NCI-H1092 (cell line): ENCODE measurements at places on chromosomes 3 and 15.

- no peak for DNase-seq
These were observed 226.9 kb downstream of the ADAMTS9 start for GRCh38 chr3:64460877-64461276.

GRCh38 chr15:44695294-44695693 lies 15.8 kb downstream of the PATL2 start:
- no peak for DNase-seq

GRCh38 chr15:45763170-45763869 lies 128.5 kb downstream of the SQOR start:
- no peak for DNase-seq

- DNase-seq, result no peak
These were observed 6.5 kb upstream of the CILP start for GRCh38 chr15:65217526-65218482.

GRCh38 chr15:74664028-74664616 lies 31.7 kb downstream of the EDC3 start:
- no peak for DNase-seq

GRCh38 chr15:31327669-31328427 lies 1.2 kb downstream of the KLF13 start:
- no peak for DNase-seq

DNA sequence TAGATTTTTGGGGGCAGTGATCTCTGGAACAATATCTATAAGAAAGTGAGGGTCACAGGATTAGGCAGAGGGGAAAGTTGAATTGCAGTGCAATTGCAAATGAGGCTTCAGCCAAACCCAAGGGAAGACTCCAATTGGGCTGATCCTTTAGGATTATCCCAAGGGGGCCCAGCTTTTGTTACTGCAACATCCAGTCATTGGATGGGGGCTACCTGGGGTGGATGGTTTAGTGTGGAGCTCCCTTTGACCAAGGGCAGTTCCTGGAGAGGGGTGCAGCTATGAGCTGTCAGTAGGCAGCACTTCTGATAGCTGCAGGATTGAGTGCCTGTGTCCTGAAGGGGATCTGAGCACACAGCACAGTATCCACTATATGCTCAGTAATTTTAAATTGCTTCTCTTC lies 355.2 kb upstream of the AZI2 start:
- DNase-seq, result no peak

DNA sequence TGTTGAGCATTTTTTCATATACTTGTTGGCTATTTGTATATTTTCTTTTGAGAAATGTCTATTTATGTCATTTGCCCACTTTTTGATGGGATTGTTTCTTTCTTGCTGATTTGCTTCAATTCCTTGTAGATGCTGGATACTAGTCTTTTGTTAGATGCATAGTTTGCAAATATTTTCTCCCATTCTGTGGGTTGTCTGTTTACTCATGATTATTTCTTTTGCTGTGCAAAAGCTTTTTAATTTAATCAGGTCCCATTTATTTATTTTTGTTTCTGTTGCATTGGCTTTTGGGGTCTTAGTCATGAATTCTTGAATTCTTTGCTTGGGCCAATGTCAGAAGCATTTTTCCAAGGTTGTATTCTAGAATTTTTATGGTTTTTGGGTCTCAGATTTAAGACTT lies 251.7 kb downstream of the WNT5A start:
- DNase-seq, result no peak

GRCh38 chr3:101171681-101172191 lies 148.6 kb downstream of the IMPG2 start:
- no peak for DNase-seq

DNA sequence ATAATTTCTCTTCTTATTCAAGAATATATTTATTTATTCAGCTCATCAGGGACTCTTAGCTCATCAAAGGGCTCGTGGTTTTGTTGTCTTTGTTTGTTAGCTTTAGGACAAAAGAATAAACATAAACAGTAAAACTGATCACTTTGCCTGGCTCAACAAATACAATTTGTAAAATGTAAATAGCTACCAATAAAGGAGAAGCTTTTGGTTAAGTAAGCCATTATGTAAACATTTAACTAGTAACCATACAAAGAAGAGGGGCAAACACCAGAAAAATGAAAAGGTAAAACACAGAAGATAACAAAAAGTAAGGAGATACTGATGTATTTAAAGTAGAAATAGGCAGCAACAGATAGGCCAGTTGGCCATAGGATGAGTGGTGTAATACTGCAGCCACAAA lies 761.7 kb downstream of the ROBO1 start:
- no peak for DNase-seq

GRCh38 chr3:195200010-195200822 lies 70.7 kb downstream of the XXYLT1 start:
- no peak for DNase-seq

GRCh38 chr3:168709073-168709472 lies 613.3 kb upstream of the GOLIM4 start:
- peak; percentile 34 for DNase-seq

DNA sequence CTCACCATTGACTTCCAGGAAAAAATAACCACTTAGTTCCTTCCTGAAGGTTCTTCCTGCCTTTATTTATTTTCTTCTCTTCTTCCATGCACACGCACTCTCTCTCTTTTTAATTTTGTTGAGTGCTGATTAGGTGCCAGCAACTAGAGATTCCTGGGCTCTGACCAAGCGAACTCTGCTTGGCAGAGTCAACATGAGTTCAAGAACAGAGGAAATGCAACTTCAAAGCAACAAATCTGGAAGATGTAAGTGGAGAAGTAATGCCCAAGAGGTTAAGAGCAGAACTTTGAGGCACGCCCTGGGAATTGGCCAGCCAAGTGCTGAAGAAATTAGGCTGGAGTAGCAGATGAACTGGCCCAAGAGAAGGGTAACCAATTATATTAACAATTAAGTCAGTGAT lies 8.5 kb downstream of the ERC2 start:
- DNase-seq, result no peak

- no peak for DNase-seq
These were observed 3.4 kb downstream of the RAB5A start for GRCh38 chr3:19950316-19950715.

DNA sequence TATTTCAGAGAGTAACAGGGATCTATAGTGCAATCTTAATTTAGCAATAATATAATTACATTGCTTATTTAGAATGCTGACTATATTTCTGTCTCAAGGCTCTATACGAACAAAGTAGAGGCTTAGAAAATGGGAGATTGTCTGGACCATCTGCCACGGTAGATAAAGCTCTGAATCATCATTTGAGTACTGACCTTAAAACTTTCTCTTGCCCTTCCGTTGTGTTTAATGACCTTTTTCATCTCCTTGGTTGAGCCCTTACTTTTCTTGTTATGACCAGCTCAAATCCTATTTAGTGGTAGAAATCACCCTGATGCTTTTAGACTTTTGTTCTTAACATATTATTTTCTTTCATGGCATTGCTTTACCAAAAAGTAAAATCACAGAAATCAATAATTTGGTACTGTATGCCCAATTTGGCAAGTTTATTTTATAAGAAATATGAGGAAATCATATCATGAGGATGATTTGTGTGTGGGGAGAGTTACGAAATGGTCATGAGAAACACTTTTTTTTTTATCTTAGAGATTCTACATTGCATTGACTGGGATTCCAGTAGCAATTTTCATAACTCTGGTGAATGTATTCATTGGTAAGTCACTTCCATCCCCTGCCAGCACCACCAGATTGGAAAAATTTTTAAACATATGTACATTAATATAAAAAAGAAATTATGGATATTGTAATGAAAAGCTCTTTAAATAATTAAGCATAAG lies 11.0 kb downstream of the NDUFB5 start:
- DNase-seq, result no peak

GRCh38 chr3:64138656-64139375 lies 86.5 kb downstream of the PRICKLE2 start:
- DNase-seq, result no peak

DNA sequence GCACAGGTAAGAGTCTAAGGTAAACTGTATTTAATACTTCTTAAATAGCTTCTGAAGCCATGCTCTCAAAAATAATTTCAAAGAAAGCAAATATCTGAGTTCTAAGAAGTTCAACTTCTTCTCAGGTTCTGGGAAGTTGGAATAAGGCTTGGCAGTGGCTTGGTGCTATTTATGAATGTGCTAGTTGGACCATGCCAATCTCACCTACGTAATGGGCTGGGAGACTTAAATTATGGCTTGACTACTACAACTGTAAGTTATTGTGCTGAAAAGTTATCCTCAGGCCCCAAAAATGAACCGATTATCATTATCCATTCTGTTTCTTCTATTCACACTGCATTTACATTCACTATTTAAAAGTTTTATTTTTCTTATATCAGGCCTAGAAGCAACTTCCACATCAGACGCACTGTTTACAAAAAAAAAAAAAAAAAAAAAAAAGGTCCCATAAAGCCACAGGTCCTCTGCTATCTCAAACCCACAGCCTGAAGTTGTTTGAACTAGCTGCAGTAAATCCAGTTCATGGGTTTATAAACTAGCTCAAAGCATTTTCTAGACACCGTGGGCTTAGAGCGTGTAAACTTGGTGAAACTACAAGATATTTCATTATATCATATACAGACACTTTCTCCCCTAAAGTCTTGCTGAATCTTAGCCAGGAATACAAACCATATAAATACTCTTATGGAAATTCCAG lies 3.4 kb downstream of the LRIG1 start:
- DNase-seq, result no peak

DNA sequence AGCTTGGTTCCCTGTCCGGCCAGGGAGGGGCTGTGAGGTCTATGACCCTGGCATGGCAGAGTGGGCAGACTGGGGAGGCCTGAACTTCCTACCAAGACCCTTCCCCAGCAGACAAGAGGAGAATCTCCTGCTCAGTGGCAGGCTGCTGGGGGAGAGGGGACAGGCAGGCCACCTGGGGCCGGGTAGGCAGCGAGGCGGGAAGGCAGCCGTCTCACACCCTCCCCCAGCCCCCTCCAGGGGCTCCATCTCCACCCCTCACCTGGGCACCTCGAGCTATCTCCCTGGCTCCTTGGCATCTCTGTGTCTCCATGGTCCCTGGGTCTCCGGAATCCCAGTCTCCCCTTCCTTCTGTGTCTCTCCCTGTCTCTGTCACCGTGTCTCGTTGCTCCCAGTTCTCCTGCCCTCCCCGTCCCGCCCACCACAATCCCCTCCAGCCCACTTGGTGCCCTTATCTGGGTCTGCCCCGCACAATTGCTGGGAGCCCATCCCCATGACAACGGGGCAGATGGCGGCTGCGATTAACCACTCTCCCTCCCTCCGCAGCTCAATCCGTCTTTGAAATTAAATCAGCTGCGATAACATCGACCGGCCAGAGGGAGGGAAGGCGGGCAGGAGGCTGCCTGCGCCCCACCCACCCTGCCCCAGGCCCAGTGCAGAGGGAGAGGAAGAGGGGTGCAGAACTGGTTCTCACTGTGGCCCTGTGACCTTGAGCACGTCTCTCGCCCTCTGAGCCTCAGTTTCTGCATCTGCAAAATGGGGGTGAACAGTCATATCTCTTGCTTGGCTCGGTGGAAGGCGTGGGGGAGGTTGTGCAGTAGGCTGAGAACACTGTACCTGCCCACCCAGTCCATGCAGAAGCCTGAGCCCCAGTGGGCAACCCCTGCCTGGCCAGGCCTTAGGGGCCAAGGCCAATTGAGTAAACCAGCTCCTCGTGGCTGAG lies 9.6 kb downstream of the DNAJB8 start:
- DNase-seq, result no peak

GRCh38 chr3:177673112-177673914 lies 476.0 kb upstream of the TBL1XR1 start:
- DNase-seq, result no peak

DNA sequence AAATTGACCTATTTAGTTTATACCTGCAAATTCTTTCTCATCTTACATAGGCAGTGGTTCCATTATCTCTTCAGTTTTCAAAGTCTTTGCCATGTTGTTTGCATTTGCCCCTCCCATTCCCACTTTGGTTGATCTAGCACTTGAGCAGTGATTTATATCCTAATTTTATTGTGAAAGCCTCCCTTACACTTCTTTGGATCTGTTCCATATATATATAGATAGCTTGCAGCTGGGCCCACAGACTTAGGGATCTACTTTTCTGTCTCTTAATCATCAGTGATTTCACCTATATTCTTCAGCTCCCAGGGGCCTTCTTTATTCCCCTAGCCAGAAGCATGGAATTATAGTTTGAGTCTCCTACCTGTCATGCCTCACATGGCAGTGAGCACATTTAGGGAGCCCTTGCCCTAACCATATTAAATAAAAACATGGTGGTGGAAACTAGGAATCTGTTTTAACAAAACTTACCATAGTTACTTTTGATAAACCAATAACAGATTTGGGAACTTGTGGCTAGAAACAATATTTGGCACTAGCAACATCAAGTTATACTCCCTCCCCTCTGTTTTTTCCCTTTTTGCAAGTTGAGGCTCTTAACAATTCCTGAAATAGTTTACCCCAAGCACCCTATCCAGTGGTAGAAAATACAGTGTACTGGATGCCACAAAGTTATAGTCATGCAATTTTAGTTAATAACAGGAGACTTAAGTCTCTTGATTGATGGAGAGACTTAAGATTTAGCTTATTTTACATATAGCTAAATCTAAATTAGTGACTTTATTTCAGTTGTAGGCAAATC lies 41.7 kb downstream of the ARIH1 start:
- DNase-seq, result no peak

- no peak for DNase-seq
These were observed 599.4 kb downstream of the UNC13C start for GRCh38 chr15:54577476-54578250.

DNA sequence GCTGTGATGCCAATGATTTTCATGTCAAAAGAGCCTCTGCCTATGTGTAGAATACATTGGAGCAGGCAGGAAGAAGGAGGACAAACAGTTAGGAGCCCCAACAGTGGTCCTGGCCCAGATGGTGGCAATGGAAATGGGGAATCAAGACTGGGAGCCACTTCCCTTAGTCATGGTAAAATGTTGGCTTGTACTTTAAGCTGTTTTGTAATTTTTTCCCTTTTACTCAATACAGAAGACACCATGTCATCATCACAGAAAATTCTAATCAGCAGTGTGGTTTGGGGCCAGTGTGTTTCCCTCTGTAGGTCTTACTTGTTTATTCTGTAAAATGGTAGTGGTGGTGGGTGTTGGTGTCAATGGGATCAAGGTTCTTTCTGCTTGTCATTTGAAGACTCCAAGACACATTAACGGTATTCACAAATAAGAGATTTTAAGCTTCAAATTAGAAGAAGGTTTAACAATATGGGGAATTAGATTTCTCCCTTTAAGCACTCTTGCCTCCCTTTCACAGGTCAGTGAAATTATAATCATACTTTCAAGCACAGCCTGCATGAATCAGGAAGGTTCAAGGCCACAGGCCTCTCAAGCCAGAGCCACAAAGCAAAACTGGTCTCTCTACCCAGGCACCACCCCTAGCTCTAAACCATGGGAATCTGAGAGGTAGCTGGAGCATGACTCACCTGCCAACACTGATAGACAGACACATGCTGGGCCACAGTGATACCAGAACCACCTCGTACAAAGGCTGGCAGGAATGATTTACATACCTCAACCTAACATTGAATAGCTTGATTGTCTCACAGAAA lies 24.9 kb downstream of the SIAH2 start:
- DNase-seq, result no peak

GRCh38 chr3:171986757-171987518 lies 52.4 kb upstream of the FNDC3B start:
- DNase-seq, result no peak

GRCh38 chr3:139302084-139302800 lies 41.6 kb upstream of the MRPS22 start:
- no peak for DNase-seq
